Smooth muscle cell of the brain vasculature (primary cell): ENCODE measurements at places on chromosomes 4 and X.

- DNase-seq, result no peak
Observed at GRCh38 chr4:128862608-128863311, 53.3 kb downstream of the JADE1 start.

DNA sequence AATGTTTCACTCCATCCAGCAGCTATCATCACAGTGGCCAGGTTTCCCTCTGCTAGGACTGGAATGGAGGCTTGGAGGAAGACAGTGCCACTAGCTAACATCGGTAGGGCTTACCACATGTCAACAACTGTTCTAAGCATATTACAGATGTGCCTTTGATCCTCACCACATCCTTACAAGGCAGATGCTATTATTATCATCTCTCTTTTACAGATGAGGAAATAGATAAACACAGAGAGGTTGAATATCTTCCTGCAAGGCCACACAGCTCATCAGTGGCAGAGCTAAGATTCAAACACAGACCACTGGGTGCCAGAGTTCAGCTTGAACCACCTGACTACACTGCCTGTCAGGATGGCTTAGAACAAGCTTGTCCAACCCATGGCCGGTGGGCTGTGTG is 47.4 kb downstream of the MAMLD1 start:
- DNase-seq, result no peak

GRCh38 chr4:19074036-19074435 is 1052.5 kb upstream of the LCORL start:
- DNase-seq, result no peak

DNA sequence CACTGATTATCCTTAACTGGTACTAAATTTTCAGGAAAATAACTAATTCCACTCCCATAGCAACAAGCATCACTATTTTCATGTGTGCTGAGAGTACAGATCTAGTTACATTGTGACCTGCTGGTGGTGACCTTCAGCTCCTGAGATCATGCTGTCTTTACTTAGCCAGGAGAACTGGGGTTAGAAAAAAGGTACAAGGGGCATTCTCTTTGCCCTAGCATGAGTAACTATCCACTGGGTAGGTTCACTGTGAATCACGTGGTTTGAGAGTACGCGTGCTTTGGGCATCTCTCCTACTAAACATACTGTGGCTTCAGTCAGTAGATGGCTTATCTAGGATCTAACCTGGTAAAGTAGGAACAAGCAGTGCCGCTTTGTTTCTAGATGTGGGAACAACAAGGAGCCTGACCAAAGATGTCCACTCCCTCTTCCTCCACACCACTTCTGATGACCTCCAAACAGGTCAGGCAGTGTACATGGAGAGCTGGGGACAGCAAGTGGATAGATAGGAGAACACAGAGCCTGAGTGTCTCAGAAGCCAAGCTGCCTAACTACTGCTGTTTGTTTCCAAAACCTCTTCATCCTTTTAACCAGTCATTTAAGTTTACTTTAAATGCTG is 90.2 kb downstream of the CBR4 start:
- DNase-seq, result no peak

DNA sequence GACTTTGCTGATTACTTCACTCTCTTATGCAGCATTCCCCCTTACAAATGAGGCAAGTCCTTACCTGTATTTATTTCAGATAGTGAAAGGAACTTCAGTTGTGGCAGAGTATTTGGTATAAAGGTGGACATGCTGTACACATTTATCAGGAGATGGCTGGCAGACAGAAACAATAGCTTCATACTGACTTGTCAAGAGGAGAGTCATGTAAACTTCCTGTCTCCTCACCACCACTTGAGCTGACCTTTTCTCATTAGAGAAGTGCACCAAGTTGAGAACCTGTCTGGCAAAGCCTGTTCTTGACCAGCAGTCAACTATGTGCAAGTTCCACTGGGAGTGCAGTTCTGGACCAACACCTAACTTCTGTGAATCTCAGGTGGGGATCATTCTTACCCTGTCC is 80.8 kb downstream of the LARP1B start:
- DNase-seq, result no peak

GRCh38 chr4:109026588-109026987 is 263.7 kb upstream of the ETNPPL start:
- DNase-seq, result peak; percentile 37

DNA sequence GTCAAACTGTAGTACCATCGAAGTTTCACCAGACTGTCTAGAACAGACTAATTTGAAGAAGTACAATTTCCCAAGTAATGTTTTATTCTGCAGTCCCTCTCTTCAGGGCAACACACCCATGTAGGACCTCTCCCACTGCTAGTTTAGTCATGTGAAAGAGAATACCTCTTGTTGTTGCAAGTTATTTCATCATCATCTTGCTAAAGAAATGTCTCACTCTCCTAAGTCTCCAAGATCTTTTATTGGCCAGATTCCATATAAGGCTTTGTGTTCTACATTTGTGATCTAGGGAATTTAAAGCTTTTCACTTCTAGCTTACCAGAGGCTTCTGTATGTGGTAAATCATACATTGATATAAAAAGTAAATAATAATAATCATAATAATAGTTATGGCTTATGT is 745.3 kb upstream of the MAGEB2 start:
- DNase-seq, result no peak

DNA sequence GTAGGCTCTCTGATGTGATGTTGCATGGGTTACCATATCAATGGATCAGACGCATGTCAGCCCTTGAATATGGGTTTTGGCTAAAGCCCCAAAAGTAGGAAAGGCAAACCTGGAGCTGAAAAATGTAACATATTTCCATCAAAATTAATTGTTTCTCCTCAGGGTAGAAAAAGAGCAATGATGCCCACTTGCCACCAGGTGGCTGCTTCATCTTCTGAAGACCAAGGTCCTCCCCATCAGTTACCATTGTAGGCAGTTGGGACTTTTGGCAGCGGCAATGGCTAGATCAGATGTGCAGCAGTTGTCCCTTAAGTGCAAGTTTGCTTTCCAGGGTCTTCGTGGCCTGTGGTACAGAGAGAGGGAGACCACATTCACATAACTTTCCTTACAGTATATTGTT is 118.2 kb downstream of the NAF1 start:
- DNase-seq, result no peak
